ENCODE measurements at places on chromosomes 2 and 18.

GRCh38 chr2:103264058-103264768 is 502.4 kb downstream of the TMEM182 start:
- no peak overlapping the region for H3K4me3 ChIP-seq
- DNase-seq: peak; percentile 19
- H3K27me3 ChIP-seq: no peaks in the 10 kb centered on the region
- H3K4me1 ChIP-seq: no peaks in the 10 kb centered on the region
- H3K27ac ChIP-seq: no peak overlapping the region
- no peaks in the 10 kb centered on the region for H3K36me3 ChIP-seq

DNA sequence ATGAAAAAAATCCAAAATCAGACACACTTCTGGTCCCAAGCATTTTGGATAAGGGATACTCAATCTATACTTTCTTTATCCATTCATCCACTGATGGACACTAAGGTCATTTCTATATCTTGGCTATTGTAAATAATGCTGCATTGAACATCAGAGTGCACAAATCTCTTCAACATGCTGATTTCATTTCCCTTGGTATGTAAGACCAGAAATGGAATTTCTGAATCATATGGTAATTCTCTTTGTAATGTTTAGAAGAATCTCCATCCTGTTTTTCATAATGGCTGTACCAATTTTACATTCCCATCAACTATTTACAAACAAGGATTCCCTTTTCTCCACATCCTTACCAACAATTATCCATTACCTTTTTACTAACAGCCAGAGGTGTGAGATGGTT is 33.7 kb upstream of the MCM6 start:
- H3K27ac ChIP-seq: no peak overlapping the region
- no peaks in the 10 kb centered on the region for H3K4me1 ChIP-seq
- H3K36me3 ChIP-seq: peaks cover 31% of the 10 kb centered on the region
- H3K27me3 ChIP-seq: no peaks in the 10 kb centered on the region
- DNase-seq: no peak

- H3K27ac ChIP-seq: no peak overlapping the region
- no peak for DNase-seq
- H3K4me3 ChIP-seq: no peak overlapping the region
- no peaks in the 10 kb centered on the region for H3K36me3 ChIP-seq
- peaks cover 5% of the 10 kb centered on the region for H3K4me1 ChIP-seq
Measured at GRCh38 chr2:132979339-132980093, 309.5 kb upstream of the LYPD1 start.

DNA sequence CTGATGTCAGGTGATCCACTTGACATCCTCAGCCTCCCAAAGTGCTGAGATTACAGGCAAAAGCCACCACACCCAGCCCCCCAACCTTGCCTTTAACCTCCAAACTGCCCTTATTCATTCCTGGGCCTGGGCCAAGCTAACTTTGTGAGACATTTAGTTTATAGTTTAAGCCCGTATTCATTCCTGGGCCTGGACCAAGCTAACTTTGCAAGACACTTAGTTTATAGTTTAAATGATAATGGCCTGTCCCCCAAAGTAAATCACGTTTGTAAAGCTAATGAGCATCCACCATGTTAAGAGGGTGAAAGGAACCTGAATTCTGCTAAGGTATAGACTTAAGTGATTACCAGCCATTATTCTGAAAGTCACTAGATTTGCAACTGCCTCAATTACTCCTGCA is 68.7 kb downstream of the NEURL3 start:
- no peak overlapping the region for H3K27ac ChIP-seq
- no peaks in the 10 kb centered on the region for H3K4me1 ChIP-seq
- no peak overlapping the region for H3K4me3 ChIP-seq
- no peak for DNase-seq
- no peaks in the 10 kb centered on the region for H3K36me3 ChIP-seq

Measured in neural progenitor cell (in vitro differentiated cells).